ENCODE measurements at places on chromosomes 5 and 9.
A peak's percentile ranks its signal among the peaks of the same experiment; 100 is the strongest.

DNA sequence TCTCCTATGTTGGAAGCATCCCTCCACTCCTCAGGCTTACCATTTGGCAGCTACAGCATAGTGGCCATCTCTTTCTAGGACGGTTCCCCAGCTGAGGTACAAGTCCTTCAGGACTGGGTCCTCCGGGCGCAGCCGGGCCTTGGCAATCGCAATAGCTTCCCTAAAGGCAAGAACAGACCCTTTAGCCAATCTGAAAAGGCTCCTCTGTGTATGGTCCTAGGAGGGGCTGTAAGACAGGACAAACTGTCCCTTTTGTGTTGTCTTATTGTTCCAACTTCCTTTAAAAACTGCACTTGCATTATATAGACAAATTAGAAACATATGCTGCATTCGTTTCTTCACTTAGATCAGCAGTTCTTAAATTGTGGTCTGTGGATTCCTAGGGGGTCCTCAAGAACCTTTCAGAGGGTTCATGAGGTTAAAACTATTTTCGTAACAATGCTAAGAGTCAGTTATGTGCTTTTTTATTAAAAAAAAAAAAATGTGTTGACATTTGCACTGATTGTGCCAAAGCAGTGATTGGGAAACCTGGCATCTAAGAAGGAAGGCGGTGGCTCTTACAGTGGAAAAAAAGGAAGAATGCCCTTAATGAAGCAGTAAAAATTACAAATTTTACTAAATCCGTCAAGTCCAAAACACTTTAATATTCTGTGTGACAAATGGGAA, 38.7 kb downstream of the GEMIN5 start:
- DNase-seq: no peak

DNA sequence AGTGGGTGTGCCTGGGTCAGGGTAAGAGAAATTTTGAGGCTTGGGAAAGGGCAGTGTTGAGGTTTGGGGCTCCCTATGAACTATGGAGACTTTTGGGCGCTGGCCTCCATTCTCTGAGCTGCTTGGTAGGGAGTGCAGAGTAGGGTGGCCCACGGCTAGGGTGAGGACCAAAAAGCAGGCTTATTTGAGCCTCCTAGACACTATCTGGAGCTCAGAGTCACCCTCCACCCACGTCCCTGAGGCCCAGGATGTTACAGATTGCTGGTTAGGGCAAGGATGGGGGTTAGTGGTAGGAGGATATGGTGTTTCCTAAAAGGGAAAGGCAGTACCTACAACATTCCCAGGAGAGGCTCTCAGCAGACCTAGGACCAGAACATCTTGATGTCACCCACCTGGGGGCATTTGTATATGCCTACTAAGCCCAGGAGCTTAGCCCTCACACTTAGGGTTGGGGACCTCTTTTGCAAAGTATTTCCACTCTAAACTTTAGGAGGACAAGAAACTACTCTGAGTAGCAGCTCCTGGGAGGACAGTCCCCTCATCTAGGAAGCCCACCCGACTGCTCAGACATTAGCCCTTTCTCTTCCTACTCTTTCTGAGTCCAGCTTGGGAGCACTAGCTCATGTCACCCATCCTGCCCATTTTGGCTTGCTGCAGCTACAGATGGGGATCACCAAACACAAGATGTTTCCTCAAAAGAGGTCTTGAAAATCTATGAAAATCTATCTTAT, 2.3 kb downstream of the SHROOM1 start:
- no peak for DNase-seq

GRCh38 chr9:95820074-95820473, 55.4 kb upstream of the ERCC6L2 start:
- DNase-seq: peak; percentile 63

DNA sequence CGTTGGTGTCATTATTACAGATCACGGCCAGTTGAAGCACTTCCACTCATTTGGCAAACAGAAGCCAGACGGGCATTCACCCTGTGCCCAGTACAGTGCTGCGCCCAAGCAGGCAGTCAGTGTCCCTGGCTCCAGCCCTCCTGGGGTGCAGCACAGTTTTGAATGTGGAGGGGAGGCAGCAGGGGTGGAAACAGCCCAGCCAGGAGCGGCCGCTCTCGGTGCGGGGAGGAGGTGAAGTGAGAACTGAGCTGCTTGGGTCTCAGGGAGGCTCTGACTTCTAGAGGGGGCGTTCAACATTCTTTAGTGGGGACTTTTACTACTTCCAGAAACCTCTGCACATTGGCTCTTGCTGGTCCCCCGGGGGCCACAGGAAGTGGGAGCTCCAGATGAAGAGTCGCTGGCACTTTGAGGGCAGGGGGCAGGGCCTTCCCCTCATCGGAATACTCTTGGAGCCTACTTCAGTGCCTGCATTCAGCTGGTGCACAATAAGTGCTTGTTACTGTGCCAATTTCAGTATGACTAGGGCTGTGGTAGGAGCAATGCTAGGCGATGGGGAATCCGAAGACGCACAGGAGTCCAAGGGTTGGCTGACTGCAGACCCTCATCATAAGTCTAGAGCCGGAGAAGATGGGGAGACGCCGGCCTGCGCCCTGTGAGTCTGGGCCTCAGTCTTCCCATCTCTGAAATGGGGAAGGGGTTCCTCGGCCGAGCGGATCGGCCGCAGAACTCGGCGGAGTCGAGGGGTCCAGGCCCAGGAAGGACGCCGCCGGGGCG, 492 bp upstream of the NEK6 start:
- no peak for DNase-seq

DNA sequence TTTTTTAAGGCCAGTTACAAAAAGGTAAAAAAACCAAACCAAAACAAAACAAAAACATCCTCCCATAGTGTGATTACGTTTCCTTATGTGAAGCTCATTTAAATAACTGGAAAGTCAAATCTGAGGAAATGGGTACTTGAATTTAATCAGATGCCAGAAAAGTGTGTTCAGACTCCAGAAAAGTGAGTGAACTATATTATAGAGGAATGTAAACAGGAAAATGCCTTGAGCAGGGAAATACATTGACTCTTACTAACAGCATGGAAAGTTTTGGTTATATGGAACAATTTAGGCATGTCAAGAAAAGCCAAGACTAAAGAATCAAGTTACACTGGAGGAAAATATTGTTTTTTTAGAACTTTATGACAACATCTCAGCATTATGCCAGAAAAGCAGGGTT, 37.8 kb upstream of the RNF20 start:
- no peak for DNase-seq

Measured in HFF-Myc (cell line).